Hepatocyte (in vitro differentiated cells): ENCODE measurements at places on chromosomes 6 and 20. TPM values are rescaled to one million over a fixed set of nuclear protein-coding genes. Genes with fewer than 3 reads are reported as not detected.

- DNase-seq, result no peak
Observed at GRCh38 chr6:97113170-97113569, 169.8 kb downstream of the MMS22L start.

- DNase-seq, result no peak
Observed at GRCh38 chr6:50717734-50718457, 4.6 kb downstream of the TFAP2D start.

GRCh38 chr6:157555455-157556143, 174.6 kb downstream of the ZDHHC14 start:
- DNase-seq, result no peak

Gene OXT
- 3.4 and 4.3 TPM in 2 replicates for polyA plus RNA-seq

Gene OPRM1
- polyA plus RNA-seq, result not detected in 2 replicates

Gene POLR1C
- polyA plus RNA-seq, result 33.7 and 36.2 TPM in 2 replicates
